ENCODE measurements at places on chromosomes 3 and 15. TPM values are rescaled to one million over a fixed set of nuclear protein-coding genes. Genes with fewer than 3 reads are reported as not detected.

DNA sequence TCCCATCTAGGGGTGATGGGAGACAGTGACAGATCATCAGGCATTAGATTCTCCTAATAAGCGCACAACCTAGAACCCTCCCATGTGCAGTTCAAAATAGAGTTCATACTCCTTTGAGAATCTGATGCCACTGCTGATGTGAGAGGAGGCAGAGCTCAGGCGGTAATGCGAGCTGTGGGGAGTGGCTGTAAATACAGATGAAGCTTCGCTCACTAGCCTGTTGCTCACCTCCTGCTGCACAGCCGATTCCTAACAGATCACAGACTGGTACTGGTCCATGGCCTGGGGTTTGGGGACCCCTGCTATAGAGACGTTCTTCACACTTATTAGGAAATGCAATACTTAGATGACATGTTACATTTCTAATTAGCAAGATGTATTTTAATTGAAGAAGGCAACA, 154.4 kb downstream of the CBLB start:
- no peak overlapping the region for H3K27ac ChIP-seq
- no peak for DNase-seq
- peaks cover 30% of the 10 kb centered on the region for H3K36me3 ChIP-seq
- H3K4me3 ChIP-seq: no peak overlapping the region
- no peaks in the 10 kb centered on the region for H3K27me3 ChIP-seq

DNA sequence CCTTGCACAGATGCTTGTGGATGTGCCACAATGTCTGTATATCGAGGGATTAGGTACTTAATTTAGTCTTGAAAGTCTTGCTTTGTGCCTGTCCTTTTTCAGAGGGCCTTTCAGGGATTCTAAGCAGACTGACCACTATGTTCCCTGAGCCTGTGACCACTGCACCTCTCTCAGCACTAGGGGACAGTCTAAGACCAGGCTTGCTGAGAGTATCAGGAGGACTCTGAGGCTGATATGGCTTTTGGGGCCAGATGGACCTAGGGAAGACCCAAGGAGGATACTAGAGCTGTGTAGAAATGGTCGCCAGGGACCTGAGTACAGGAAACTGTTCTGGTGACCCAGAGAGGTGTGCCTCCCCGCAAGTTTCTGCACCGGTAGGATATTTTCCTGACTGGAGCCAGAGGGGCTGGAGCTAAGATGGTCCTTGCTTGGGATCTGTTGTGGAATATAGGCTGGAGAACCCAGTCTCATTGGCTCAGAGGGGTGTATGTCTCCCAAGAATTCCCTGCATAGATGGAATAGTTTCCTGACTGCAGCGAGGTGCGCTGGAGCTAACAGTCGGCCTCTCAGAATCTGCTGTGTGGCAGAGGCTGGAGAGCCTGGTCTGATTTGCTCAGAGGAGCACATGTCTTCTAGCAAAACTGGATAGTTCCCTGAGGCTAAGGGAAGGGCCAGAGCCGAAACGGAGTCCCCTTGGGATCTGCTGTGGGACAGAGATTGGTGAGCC, 213.2 kb upstream of the DCBLD2 start:
- no peaks in the 10 kb centered on the region for H3K4me1 ChIP-seq
- no peak overlapping the region for H3K4me3 ChIP-seq

- H3K36me3 ChIP-seq: no peaks in the 10 kb centered on the region
- H3K4me1 ChIP-seq: peaks cover 4% of the 10 kb centered on the region
- H3K27me3 ChIP-seq: no peaks in the 10 kb centered on the region
- DNase-seq: no peak
Measured at GRCh38 chr3:49644684-49645083, 29.5 kb upstream of the APEH start.

GRCh38 chr3:159030886-159031679, 229.2 kb downstream of the MFSD1 start:
- no peaks in the 10 kb centered on the region for H3K4me1 ChIP-seq
- DNase-seq: no peak
- H3K27me3 ChIP-seq: no peaks in the 10 kb centered on the region

DNA sequence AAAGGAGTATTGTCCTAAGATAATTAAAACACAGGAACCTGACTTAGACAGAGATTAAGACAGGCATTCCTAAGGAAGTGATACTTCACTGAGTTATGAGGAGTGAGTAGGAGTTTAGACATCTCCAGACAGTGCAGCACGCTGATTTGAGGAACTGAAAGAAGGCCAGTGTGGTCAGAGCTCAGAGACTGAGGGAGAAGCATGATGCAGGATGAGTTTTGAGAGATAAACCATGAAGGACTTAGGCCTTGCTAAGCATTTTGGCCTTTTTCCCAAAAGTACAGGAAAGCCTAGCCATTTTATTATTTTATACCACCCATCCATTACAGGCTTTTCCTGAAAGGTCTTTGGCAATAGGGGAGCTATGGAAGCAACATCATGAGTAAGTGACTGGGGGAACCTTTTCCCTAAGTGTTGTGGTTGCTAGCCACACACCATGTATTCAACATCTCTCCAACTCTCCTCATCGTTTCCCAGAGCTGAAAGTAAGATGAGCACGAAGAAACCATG, 375.6 kb upstream of the TPRG1 start:
- DNase-seq: no peak
- peaks cover 1% of the 10 kb centered on the region for H3K36me3 ChIP-seq
- no peak overlapping the region for H3K4me3 ChIP-seq

- H3K36me3 ChIP-seq: no peaks in the 10 kb centered on the region
- no peak for DNase-seq
- H3K4me3 ChIP-seq: no peak overlapping the region
- no peaks in the 10 kb centered on the region for H3K4me1 ChIP-seq
- no peaks in the 10 kb centered on the region for H3K27me3 ChIP-seq
- H3K27ac ChIP-seq: no peak overlapping the region
Measured at GRCh38 chr15:74525309-74525708, 15.7 kb upstream of the ARID3B start.

GRCh38 chr15:34109797-34110663, 8.1 kb downstream of the PGBD4 start:
- no peaks in the 10 kb centered on the region for H3K4me1 ChIP-seq
- H3K36me3 ChIP-seq: no peaks in the 10 kb centered on the region
- no peak for DNase-seq

DNA sequence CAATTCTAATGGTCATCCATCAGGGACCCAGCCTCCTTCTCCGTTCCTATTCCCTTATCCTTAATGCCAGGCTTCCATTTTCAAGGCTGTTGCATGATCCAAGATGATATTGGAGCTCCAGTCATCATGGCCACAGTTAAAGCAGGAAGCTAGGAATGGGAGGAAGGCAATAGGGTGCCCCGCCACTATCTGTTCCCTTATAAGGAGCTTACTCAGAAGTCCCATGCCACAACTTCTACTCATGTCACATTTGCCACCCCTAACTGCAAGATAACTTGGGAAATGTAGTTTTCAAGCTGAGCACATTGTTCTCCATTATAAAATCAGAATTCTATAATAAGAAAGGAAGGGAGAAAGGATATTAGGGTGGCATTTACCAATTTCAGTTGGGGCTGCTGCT, 38.6 kb upstream of the SPSB4 start:
- peaks cover 14% of the 10 kb centered on the region for H3K27me3 ChIP-seq
- H3K4me3 ChIP-seq: no peak overlapping the region
- no peaks in the 10 kb centered on the region for H3K4me1 ChIP-seq

DNA sequence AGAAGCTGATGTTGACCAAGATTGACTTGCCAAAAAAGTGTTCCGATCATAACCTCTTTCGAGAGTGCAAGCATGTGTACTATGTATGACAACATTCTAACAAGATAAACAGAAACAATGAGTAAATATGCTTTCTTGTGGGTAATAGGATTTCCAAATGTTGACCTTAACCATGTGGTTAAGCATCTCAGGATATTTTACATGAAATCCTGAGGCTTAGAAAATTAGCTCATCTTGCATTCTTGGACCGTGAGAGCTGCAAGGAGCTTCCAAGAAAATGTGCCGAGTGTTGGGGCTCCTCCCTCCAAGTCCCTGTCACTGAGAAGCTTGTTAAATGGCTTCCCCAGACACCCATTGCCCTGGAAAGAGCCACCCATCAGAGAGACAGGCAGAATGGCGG, 50.1 kb downstream of the C3orf20 start:
- H3K4me3 ChIP-seq: no peak overlapping the region
- H3K27ac ChIP-seq: no peak overlapping the region
- H3K36me3 ChIP-seq: no peaks in the 10 kb centered on the region
- DNase-seq: no peak

The ZIC4 gene
- total RNA-seq: not detected

The SATB1 gene
- total RNA-seq: 65.6 TPM

The FRMD4B gene
- total RNA-seq: 39.1 TPM

Data from progenitor cell of endocrine pancreas (in vitro differentiated cells).